ENCODE measurements at places on chromosomes 3 and 15.

DNA sequence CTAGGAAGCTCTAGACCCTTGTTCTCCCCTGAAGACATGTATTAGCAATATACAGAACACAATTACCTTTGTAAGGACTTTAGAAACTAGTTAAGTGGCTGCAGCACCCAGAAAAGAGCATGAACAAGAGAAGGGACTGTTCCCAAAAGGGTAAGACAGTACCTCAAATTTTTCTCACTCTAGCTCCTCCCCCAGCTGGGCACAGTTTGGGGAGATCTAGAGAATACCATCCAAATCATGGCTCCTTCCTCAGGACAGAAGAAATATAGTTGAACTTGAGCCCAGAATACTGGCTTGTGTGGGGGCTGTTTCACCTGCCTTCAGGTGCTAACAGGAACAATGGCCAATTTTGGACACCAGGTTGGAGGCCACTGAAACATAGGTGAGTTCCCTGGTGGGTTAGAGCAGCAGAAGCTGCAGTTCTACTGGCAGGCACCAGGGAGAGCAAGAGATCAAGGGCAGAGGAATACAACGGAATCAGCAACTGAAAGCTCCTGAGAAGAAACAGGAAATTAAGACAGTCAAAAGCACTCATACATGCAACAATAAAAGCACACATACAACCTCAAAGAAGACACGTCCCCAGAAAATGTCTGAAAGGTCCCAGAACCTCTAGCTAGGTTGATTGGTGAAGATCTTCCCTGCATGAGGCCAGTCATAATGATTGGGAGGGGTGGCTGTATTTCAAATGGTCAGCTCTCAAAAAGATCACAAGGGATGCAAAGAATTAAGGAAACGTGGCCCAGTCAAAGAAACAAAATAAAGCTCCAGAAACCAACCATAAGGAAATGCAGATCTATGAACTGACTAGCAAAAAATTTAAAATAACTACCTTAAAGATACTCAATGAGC, 104.9 kb upstream of the ASB14 start:
- peak; percentile 6 for DNase-seq

DNA sequence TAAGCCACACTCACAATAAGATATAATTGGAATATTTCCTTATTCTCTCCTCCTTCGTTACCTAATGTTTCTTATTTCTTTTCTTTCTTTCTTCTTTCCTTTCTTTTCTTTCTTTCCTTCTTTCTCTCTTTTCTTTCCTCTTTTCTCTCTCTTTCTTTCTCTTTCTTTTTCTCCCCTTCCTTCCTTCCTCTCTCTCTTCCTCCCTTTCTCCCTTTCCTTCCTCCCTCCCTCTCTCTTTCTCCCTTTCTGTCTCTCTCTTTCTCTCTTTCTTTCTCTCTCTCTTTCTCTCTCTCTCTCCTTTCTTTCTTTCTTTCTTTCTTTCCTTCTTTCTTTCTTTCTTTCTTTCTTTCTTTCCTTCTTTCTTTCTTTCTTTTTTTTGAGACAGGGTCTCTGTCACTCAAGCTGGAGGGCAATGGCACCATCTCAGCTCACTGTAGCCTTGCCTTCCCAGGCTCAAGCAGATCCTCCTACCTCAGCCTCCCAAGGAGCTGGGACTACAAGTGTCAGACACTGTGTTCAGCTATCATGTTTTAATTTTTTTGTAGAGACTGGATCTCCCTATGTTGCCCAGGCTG, 19.3 kb upstream of the PIAS1 start:
- DNase-seq, result no peak

- no peak for DNase-seq
These were observed 49.6 kb downstream of the SLMAP start for GRCh38 chr3:57805674-57806073.

GRCh38 chr3:188855675-188856074, 316.1 kb upstream of the TPRG1 start:
- no peak for DNase-seq
